ENCODE measurements at places on chromosomes 12 and 14. TPM values are rescaled to one million over a fixed set of nuclear protein-coding genes. Genes with fewer than 3 reads are reported as not detected.

DNA sequence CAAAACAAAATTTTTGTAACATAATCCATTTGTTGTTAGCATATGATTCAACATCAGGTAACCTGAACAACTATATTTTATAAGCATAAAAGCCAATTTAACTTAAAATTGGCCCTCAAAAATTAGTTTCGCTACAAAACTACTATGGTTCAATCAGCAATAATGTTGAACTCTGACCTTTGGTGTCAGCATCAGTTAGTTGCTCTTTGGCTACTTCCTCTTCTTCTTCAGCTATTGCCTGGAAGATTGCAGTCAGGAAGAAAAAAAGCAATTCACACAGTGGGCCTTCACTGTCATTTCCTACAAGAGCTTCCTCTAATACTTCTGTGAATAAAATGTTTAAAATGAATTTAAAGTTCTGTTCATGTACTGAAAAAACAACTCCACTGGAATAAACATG is 78.2 kb upstream of the CFL2 start:
- peaks cover 3% of the 10 kb centered on the region for H3K4me1 ChIP-seq
- H3K36me3 ChIP-seq = peaks cover 10% of the 10 kb centered on the region
- no peak overlapping the region for H3K27ac ChIP-seq

FOXG1 gene
- total RNA-seq = not detected

RPS26 gene
- 307 TPM for total RNA-seq

- no peaks in the 10 kb centered on the region for H3K27me3 ChIP-seq
- no peaks in the 10 kb centered on the region for H3K36me3 ChIP-seq
- peaks cover 7% of the 10 kb centered on the region for H3K4me1 ChIP-seq
- no peak overlapping the region for H3K27ac ChIP-seq
Observed at GRCh38 chr14:91232052-91232451, 12.5 kb downstream of the GPR68 start.

DNA sequence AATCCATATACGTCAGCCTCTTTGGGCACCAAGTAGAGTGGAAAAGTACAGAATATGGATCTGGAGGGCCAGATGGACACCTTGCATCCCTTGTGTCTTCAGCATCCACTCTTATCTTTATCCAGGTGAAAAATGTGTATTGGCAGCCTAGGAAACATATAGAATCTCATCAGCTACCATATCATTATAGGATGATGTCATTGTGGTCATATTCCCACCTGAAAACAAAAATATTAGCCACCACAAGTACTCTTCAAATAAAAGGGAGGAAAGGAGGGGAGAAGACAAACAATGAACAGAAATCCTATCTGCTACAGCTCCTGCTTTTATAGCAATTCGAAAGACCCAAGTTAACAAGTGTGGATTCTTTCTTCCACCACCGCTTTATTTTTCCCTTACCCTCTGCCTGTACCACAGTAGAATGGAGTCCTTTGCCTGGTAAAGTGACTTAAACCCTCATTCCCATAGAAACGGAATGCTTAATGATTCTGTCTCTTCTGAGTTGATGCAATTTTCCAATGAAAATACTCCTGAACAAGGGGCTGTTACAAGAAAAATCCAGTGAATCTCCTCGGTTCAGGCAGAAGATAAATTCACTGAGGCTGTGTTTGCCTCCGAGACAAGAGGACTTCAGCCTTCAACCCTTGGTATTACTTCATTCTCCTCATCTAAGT is 13.8 kb upstream of the IL26 start:
- H3K4me1 ChIP-seq = peaks cover 8% of the 10 kb centered on the region
- no peak for DNase-seq
- H3K4me3 ChIP-seq = no peak overlapping the region
- H3K27ac ChIP-seq = no peak overlapping the region
- H3K27me3 ChIP-seq = peaks cover 2% of the 10 kb centered on the region

DNA sequence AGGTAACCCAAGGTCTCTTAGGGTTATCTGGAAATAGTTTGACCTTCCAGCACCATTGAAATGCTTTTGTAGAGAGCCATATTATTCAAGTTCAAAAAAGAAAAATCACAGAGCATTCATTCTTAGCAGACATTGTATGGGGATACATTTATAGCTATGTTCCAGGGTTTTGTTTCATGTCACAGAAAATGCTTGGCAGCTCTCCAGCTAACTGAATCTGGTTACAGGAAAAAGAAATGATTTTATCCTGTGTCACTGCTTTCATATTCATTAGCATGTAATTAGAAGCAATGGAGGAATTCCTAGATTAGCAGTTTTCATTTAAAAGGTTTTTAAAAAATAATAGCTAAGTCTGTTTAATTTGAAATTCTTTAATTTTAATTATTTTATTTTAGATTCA is 78.9 kb downstream of the SNAPC1 start:
- no peak for DNase-seq
- H3K4me1 ChIP-seq = no peaks in the 10 kb centered on the region
- H3K27ac ChIP-seq = no peak overlapping the region
- no peaks in the 10 kb centered on the region for H3K36me3 ChIP-seq
- H3K4me3 ChIP-seq = no peak overlapping the region
- no peaks in the 10 kb centered on the region for H3K27me3 ChIP-seq

DNA sequence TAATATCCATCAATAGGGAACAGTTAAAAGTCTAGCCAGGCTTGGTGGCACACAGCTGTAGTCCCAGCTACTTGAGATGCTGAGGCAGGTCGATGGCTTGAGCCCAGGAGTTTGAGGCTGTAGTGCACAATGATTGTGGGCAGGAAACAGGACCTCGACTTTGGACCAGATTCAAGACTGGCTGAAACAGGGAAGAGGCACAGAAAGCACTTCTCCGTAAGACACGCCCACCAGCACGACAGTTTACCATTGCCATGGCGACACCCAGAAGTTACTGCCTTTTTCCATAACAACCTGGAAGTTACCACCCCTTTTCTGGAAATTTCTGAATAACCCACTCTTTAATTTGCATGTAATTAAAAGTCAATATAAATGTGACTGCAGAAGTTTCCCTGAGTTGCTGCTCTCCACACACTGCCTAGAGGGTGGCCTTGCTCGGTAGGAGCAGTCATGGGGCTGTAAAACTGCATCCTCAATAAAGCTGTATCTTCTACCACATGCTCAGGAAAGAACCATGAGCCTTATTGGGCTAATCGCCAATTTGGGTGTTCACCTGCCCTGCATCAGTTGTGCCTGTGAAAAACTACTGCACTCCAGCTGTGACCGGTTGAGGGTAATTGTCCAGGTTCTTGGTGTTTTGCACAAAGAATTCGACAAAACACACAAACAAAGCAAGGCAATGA is 4.6 kb upstream of the LRRC23 start:
- DNase-seq = peak; percentile 38
- no peak overlapping the region for H3K4me3 ChIP-seq

PAX9 gene
- total RNA-seq = not detected

DNA sequence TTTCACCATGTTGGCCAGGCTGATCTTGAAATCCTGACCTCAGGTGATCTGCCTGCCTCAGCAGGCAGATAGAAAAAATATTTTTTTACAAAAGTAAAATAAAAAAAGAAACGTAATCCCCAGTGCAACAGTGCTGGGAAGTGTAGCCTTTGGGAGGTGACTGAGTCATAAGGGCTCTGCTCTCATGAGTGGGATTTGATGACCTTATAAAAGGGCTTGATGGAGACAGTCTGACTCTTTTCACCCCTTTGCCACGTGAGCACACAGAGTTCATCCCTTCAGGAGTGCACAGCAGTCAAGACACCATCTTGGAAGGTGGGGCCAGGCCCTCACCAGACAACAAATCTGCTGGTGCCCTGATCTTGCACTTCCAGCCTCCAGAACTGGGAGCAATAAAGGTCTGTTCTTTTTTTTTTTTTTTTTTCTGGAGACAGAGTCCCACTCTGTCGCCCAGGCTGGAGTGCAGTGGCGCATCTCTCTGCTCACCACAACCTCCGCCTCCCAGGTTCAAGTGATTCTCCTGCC is 24.7 kb upstream of the DYNC1H1 start:
- no peak for DNase-seq
- no peak overlapping the region for H3K4me3 ChIP-seq
- H3K4me1 ChIP-seq = no peaks in the 10 kb centered on the region
- H3K27ac ChIP-seq = no peak overlapping the region

DNA sequence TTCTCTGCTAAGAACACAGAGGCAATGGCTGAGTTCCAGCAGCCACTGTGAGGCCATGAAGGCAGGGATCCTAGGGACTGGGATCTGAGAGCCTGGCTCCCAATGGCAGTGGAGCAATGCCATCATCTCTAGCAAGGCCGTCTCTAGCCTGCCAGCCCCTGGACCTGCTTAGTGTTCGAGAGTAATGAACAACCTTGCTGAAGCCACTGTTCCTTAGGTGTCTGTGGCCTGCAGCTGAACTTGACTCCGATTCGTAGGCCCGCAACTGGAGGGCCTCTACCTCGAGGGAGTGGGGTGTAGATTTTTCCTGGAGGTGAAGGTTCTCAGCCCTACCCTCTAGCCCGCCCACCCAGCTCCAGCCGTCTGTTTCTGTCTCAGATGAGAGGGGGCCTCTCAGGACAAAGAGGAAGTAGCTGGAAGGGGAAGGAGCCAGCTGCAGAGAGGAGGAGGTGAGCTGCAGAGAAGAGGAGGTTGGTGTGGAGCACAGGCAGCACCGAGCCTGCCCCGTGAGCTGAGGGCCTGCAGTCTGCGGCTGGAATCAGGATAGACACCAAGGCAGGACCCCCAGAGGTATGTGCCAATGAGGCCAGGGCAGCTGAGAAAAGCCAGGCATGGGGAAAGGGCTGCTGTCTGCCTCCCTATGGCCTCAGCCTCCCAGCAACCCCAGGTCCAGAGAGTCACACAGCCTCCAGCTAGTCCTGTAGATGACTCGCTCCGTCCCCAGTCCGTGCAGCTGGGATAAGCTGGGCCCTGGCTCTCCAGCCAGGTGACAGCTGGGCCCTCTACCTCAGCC is at the start of gene PLD4:
PLD4 (plus strand) TSS at position 459 of the 793 bp plus-strand sequence. CDS start 2,262 bp downstream, outside the sequence.
- no peaks in the 10 kb centered on the region for H3K36me3 ChIP-seq
- no peaks in the 10 kb centered on the region for H3K4me1 ChIP-seq
- H3K4me3 ChIP-seq = no peak within 1 kb of the TSS
- H3K27me3 ChIP-seq = peaks cover 11% of the 10 kb centered on the region
- no peak for DNase-seq

DNA sequence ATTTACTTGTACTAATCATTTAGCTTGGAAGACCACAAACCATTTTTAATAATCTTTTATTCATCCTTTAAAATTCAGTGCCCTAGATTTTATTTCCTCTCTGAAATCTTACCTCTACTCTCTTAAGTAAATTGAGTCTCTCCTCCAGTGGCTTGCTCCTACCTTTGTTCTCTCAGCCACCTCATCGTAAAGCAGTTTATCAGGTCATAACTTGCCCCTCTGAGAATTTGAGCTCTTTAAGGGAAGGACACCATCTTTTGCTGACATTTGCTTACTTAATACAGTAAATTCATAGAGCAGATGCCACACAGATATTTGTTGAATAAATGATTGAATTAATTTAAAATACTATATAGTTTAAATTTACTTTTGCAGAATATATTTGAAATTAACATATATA is 794.3 kb downstream of the C12orf50 start:
- H3K27me3 ChIP-seq = no peaks in the 10 kb centered on the region
- H3K27ac ChIP-seq = no peak overlapping the region
- no peak overlapping the region for H3K4me3 ChIP-seq
- H3K36me3 ChIP-seq = no peaks in the 10 kb centered on the region

DNA sequence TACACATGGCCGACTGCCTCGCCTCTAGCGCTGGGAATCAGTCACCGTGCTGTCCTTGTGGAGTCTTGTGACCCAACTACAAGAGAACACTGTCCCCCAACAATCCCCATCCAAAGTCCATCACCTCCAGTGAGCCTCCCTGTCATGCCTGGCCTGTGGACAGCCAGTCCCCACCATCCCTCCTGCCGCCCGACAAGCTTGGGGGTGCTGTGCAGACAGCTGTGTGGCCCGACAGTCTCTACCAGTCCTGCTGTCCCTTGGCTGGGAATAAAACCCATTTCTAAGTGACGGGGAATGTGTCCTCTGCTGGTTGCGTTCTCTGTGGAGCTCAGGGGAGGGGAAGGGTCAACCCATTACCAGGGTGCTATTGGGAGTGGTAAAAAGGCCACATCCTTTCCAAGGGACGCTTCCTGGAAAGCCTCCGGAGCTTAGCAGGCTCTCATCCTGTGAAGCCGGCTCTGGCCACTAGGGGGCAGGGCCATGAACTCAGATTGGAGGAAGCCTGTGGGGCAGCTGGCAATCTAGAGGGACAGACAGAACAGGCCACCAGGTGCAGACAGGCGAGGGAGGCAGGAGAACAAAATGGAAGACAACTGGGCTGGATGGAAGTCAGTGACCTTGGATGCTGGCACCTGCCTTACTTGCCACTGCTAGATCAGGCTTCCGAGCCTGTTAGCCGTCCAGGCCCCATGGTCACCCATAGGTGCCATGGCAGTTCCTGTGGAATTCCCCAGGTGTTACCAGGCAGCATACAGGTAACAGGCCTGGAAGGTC is 12.0 kb upstream of the BLTP3B start:
- peak; percentile 48 for DNase-seq
- H3K4me1 ChIP-seq = no peaks in the 10 kb centered on the region
- H3K4me3 ChIP-seq = no peak overlapping the region
- no peaks in the 10 kb centered on the region for H3K36me3 ChIP-seq
- peaks cover 6% of the 10 kb centered on the region for H3K27me3 ChIP-seq

- H3K27ac ChIP-seq = no peak overlapping the region
- no peaks in the 10 kb centered on the region for H3K4me1 ChIP-seq
- DNase-seq = no peak
- no peaks in the 10 kb centered on the region for H3K36me3 ChIP-seq
Observed at GRCh38 chr12:129101816-129102215, 248.5 kb downstream of the GLT1D1 start.

C12orf60 gene
- 1.1 TPM for total RNA-seq

DNA sequence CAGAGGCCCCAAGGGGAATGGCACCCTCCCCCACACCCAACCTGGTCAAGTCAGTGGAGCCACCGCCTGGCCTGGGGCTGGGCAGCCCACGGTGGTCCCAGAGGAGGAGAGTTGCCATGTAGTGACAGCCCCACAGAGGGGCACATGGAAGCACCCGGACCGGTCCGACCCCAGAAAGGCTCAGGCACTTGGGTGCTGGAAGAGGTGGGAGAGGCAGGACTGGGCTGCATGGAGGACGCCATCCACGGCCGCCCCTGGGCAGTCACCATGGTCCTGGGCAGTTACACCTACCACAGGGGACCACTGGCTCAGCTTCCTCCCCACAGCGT is 37.9 kb upstream of the TMEM179 start:
- peaks cover 26% of the 10 kb centered on the region for H3K27me3 ChIP-seq
- no peak overlapping the region for H3K4me3 ChIP-seq
- no peaks in the 10 kb centered on the region for H3K4me1 ChIP-seq

DNA sequence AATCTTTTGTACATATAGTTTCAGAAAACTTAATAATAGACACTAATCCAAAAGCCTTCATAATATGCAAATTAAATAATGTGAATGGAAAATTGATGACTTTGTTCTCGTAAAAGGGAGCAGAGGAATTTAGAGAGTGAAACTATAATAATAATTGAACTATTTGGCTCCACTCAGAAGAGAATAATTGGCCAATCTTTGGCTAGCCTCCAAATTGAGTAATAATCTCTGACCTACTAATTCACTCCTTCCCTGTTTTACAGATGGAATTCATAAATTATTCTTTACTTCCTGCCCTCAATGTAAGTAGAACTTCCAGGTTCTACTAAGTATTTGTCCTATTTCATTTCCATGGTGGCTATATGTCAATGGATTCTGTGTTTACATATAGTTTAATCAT is 15.8 kb downstream of the TRIM9 start:
- H3K27ac ChIP-seq = no peak overlapping the region
- H3K36me3 ChIP-seq = no peaks in the 10 kb centered on the region
- peaks cover 16% of the 10 kb centered on the region for H3K27me3 ChIP-seq
- H3K4me1 ChIP-seq = no peaks in the 10 kb centered on the region

DTX1 gene
- not detected for total RNA-seq

C1QL4 gene
- 0.18 TPM for total RNA-seq

All from IMR-90 (cell line).